ENCODE measurements at places on chromosomes 7 and 10.
A peak's percentile ranks its signal among the peaks of the same experiment; 100 is the strongest.

DNA sequence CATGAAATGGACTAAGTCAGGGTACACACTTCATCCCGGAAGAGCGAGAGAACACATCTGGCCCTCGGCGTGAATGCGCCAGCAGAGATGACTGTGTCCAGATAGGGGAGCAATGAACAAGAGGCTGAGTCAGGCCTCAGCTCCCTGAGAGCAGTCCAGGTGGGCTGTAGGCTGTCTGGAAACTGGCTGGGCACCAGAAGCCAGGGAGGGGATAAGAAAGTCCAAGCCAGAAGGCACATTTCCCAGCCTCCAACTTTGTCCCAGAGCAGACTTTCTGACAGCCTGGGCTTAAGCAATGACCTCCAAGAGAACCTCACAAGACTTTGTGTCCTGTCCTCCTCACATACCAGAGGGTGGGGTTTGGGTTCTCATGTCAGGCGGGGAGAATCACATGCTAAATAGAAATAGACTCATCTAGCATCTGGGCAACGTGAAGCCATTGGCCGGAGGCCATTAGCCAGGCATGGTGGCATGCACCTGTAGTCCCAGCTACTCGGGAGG lies 157.2 kb downstream of the ARHGAP12 start:
- no peak for DNase-seq

DNA sequence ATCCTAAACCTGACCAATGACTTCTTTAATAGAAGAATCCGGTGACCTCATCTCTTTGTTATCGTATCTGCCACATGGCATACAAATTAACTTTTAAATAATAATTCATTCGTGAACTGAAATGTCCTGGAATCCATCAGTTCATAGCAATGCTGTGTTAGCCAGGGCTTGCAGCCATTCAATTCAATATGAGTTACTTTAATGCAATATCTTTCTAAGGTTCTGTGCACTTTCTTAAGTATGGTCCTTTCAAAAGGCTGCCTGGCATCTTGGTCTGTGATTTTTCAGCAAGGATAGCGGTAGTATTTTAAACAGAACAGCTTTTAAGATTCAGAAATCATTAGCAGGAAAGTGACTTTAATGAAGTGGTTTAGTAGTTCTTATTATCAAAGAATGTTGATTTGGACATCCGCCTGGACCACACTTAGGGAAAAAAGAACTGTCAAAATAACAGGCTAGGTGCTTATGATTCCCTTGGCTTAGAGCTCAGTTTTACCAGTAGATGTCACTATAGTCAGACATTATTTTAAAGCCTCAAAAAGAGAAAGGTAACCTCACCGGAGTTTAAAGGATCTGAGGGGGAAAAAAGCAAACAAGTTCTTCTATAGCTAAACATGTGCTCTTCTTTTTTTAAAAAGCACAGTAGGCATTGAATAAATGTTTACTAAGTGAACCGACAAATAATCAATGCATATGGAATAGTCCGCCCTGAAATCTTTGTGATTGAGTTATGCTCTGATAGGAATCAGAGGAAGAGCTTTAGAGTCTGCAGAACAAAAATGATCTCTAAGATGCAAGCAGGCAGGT lies 22.7 kb downstream of the SLC35G1 start:
- DNase-seq, result no peak

- no peak for DNase-seq
Observed at GRCh38 chr10:4359003-4359402, 467.0 kb upstream of the AKR1E2 start.

DNA sequence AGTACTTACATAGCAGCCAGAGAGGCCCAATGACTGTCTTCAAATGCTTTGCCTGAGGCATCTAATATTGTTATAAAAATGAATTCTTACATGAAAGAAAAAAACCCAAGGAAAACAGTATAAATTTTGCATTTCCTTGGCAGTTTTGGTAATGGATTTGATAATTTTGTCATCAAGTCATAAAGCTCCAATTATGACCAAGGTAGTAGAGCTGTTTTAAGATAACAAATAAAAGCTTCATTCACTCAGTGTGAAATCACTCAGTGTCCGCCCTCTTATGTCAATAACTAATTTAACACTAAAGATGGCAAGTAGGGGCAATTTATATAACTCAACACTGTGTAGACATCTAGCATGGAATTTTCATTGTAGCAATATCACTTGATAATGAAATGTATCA lies 193.9 kb downstream of the ANKRD7 start:
- no peak for DNase-seq

- no peak for DNase-seq
Observed at GRCh38 chr10:77592946-77593636, 44.5 kb downstream of the KCNMA1 start.

DNA sequence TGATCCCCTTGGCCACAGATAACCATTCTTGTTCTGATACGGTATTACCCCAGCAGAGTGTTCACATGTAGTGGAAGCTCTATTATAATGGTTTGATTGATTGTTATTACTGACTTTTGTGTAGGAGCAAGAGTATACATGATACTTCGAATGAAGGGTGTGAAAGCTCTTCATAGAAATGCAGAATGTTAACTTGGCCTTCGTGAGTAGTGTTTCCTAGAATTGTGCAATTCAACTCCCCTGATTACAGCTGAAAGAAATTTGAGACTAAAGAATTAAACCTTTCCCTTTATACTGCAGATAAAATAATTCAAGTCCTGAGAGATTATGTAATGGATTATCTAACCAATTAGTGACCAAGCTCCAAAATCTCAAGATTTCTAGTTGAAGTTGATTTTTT lies 38.2 kb downstream of the MKLN1 start:
- DNase-seq, result no peak

GRCh38 chr7:123047955-123048354 lies 52.5 kb upstream of the TAS2R16 start:
- DNase-seq, result no peak

- no peak for DNase-seq
Observed at GRCh38 chr10:11164803-11165590, 147.3 kb downstream of the CELF2 start.

DNA sequence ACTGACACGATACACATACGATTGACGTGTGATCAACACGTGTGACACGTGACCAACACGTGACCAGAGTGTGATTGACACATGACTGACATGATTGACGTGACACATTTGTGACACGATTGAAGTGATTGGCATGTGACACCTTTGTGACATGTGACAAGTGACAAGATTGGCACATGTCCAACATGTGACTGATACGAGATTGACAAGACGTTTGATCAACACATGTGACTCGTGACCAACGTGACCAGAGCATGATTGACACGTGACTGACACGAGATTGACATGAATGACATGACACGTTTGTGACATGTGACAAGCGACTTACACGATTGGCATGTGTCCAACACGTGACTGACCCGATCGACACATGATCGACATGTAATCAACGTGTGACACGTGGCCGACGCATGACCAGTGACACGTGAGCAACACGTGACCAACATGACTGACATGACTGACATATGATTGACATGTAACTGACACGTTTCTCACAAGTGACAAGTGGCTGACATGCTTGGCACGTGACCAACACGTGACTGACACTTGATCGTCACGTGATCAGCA lies 22.0 kb downstream of the CRPPA start:
- no peak for DNase-seq

- DNase-seq, result no peak
Observed at GRCh38 chr10:4196183-4196582, 411.2 kb upstream of the KLF6 start.

DNA sequence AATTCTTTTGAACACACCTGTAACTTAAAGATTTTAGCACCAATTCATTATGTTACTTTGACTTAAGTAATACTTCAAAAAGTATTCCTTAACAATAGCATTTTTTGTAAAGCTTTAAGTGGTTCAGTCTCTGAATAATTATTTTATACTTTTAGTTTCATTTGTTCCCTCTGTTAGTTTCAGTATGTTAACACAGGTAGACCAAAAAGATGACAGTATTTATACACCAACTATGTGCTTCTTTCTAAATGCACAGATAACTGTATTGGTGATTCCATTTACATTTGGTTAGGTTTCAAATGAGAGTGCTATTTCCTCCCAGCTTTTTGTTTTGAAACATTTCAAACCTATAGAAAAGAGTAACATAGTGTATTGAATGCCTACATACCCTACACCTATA lies 14.0 kb downstream of the RALA start:
- no peak for DNase-seq

GRCh38 chr10:98659951-98660350 lies 213.2 kb upstream of the HPS1 start:
- no peak for DNase-seq

GRCh38 chr10:75540981-75541380 lies 109.6 kb downstream of the LRMDA start:
- DNase-seq, result no peak

DNA sequence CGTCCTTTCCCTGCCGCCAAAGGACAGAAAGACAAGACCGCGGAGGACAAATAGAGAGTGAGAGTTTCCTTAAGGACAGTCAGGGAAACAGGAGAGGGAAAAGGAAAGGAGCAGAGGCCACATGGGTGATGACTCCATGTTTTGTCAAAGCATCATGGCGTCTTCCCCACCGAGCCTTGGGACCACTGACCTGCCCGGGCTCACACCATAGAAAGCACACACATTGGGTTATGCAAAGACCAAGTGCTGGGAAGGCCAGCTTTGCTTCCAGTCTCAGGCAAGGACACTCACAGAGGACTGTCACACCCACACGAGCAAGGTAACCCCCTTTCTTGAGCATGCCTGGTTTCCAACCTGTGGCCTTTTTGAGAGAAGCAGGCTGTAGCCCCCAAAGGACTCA lies 23.3 kb upstream of the HABP2 start:
- DNase-seq, result no peak

GRCh38 chr7:29337546-29338116 lies 143.1 kb downstream of the CHN2 start:
- no peak for DNase-seq

- DNase-seq, result peak; percentile 17
Observed at GRCh38 chr7:128882134-128882533, 19.5 kb downstream of the ATP6V1F start.

GRCh38 chr10:90148116-90148855 lies 446.9 kb downstream of the KIF20B start:
- DNase-seq, result no peak

- no peak for DNase-seq
Observed at GRCh38 chr10:6578795-6579182, 1.3 kb downstream of the PRKCQ start.

DNA sequence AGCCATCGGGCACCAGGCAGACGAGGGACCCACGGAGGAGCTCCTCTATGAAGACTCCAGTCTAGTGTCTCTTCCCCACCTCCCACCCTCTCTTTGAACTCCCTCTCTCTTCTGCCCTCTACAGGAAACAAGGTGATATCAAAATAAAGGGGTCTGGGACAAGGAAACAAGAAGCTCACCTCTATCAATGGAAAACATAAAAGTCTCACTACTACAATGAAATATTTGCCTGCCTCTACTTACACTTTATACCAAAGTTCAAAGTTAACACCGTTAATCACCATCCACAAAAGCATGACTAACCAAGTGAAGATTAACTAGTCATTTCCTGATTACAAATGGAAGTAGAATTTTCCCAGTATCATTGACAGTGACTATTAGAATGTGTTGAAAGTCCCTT lies 82.2 kb downstream of the PARD3 start:
- no peak for DNase-seq

DNA sequence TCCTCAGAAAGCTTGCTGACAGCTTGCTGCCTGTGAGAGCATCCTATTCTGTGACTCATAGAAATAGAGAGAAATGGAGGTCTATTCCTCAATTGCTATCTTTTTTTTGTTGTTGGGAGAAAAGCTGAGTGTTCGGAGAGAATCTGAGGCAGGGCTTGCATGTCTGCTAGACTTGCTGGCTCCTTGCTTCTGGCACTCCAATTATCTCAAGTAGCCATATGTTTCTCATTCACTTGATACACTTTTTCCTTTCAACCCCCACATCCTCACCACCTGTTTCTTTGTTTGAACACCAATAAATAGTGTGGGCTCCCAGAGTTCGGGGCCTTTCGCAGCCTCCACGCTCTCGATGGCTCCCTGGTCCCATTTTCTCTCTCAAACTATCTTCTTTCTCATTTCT lies 172.2 kb downstream of the SH2D4B start:
- no peak for DNase-seq

DNA sequence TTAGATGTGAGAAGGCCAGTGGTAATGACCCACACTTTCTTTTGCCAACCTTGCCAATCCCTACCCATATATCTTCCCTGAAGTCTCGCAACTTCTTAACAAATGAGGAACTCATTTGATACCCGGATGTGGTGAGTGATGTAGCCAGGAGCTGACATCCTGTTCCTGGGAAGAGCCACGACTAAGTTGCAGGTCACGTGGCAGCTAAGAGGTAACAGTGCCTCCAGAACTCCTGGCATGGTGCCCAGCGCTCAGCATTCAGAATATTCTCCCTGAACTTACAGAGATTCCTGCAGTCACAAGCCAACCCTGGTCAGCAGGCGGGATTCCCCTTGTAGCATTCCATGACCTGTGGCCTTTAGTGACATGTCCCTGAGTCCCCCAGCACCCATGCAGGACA lies 282.5 kb downstream of the GALNT17 start:
- DNase-seq, result no peak

DNA sequence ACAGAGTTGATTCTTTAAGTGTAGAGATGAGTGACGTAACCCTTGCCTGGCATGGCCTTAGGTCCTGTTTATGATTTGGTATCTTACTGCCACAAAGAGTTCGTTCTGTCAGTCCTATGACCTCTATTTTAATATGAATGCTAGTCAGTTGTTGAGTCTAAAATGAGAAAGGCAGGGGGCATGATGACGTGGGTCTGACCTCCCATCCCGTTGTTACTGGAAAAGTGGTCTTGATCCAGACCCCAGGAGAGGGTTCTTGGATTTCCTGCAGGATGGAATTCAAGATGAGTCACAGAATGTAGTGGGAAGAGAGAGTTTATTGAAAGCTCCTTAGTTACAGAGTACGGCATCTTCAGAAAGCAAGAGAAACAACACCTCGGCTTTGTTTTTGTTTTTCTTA lies 317.0 kb upstream of the COBL start:
- no peak for DNase-seq

DNA sequence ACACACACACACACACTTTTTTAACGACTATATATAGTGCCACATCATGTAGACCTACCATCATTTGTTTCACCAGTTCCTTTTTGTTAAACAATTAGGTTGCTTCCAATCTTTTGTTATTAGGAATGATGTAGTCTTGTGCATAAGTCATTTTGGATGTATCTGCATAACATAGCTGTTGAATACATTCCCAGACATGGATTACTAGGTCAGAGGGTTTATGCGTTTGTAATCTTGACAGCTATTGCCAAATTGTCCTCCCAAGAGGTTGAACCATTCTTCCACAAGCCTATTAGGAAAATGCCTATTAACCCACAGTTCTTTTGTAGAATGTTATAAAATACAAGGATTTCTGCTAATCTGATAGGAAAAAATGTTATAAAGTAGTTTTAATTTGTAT lies 87.3 kb downstream of the PALS2 start:
- DNase-seq, result no peak

All from chondrocyte (in vitro differentiated cells).